ENCODE measurements at places on chromosomes 12 and 14.

GRCh38 chr14:99042381-99043266, 229.4 kb downstream of the BCL11B start:
- DNase-seq, result no peak

DNA sequence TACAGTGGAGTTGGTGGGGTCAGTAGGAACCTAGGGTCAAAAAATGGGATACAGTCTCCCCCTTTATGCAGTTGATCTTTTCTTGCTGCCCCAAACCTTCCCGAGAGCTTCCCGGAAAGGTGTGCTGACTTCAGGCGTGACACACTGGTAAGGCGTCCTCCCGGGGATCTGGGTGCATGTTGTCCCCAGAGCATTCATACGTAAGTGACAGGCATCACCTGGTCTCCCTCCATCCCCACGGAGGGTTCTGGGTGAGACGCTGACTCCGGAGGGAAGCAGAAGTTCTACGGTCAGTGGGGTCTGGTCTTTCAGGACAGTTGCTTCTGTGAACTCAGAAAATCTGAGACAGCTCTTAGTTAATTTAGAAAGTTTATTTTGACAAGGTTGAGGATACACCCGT, 159.6 kb upstream of the RTL1 start:
- no peak for DNase-seq

DNA sequence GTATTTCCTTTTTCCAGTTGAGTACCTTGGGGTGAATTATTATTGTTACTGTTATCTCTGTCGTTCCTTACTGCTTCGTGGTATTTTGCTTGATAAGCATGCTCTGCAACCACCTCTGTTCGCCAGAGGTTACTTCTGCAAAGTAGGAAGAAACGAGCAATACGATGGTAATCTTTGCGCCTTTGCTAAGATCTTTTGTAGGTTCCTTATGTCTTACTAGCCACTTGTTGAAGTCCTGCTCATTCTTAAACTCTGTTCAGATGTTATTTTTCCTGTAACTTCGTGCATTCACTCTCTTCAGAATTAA, 729 bp upstream of the M6PR start:
- DNase-seq, result no peak

DNA sequence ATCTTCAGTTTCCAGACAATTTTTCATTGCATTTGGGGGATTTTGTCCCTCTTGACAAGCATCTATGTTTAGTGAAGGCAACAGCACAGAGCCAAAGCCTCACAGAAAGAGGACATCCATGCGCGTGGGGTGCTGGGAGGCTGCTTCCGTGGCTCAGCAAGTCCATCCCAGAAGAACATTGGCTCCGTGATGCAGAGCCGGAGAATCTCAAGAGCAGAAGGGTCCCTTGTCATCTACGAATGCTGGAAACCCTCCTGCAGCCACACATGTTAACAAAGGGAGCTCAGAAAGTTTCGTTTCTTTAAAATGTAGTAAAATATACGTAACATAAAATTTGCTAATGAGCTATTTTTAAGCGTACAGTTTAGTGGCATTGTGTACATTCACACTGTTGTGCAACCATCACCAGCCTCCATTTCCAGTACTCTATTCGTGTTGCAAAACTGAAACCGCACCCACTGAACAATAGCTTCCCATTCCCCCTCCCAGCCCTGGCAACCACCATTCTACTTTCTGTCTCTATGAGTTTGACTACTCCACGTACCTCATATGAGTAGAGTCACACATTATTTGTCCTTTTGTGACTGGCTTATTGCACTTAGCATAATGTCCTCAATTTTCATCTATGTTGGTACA, 185.9 kb downstream of the TTC7B start:
- DNase-seq, result no peak

DNA sequence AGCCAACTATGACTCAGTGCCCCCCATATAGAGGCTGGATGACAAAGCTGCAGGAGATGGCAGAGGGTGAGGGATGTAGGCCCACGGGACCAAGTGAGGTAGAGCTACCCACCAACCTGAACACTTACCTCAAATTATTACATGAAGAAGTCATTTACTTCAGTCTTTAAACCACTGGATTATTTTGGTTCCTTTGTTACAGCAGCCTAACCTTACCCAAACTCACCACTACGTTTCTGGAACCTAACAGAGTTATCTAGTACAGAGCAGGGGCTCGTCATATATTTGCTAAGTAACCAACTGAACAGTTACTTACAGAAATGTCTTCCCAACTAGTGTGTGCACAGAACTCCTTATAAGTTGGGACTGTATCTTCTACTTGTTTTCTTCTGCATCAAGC, 85.2 kb upstream of the IGF1 start:
- DNase-seq, result no peak

DNA sequence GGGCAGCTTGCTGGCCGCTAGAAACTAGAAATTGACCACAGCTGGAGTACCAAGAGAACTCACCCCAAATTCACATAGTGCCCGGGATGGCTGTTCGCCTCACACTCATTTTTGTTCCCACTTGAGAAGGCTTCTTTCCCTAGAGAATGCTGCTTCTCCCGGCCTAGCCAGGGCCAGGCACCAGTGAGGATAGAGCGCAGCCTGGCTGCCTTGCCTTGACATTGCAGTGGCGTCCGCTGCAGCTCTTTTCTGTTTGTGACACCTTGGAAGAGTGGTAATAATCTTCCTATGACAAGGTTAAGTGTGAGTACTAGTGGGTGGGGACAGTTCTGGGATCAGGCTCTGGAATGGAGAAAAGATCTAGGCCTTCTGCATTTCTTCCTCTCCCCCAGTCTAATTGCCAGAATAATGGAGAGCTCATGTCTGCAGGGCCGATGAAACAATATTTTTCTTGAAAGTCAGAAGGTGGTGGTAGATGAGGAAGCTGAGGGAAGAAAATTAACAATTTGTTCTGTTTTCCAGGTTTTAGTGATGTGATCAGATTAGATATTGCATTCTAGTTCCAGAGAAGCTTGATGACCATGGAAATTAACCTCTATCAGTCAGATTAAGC, 3.7 kb downstream of the TMEM253 start:
- peak; percentile 64 for DNase-seq

DNA sequence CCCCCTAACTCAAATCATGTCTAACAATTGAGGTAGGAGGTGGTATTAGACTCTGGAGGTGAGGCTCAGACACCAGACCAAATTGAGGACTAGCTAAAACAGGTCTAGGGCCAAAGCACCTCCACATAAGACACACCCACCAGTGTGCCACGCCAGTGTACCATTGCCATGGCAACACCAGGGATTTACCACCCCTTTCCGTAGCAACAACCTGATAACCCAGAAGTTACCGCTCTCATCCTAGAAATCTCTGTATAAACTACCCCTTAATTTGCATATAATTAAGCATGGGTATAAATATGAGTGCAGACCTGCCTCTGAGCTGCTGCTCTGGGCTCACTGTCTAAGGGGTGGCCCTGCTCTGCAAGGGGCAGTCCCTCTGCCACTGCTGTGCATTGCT, 57.4 kb upstream of the PPP2R5C start:
- no peak for DNase-seq

DNA sequence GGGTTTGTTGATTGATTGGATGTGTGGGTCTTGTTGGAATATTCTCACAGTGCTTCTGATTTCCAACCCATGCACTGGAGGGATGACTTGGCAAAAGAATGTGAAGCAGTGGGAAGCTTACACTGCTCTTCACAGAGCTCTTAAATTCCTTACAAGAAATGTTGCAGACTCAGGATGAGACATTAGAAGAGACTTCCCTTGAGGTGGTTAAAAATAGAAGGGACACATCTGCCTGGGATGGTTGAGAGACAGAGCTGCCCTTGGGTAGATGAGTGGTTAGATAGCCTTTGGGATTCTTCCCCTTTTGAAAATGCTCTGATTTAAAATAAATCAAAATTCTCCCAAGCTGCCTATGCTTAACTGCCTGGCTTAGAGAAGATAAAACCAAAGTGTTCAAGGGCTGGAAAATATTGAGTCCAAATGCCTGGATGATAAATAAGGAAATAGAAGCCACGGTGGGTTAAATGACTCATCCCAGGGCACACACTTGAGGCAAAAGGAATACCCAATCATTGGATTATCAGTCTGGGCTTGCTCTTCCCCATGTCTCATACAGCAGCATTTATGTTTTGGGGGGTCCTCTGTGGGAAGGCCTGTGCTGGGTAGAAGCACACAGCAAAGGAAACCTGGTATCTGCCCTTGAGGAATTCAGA, 264.3 kb downstream of the AKAP6 start:
- DNase-seq, result no peak

DNA sequence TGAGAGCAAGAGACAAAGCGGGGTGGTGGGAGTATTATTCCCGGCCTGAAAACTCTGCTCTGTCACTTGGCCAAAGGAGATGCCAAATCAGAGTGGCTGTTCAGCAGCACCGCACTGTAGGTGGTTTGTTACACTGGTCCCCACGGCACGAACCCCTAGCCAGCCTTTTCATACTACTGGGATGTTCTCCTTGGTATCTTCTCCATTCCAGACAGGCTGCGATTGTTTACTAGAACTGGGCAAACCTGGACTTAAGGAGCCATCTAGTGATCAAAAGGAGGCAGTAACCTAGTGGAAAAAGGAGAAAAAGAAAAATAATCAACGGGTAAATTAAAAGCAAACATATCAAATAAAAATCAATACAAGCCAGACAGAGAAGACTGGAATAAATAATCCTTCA, 58.9 kb upstream of the TMTC2 start:
- no peak for DNase-seq

DNA sequence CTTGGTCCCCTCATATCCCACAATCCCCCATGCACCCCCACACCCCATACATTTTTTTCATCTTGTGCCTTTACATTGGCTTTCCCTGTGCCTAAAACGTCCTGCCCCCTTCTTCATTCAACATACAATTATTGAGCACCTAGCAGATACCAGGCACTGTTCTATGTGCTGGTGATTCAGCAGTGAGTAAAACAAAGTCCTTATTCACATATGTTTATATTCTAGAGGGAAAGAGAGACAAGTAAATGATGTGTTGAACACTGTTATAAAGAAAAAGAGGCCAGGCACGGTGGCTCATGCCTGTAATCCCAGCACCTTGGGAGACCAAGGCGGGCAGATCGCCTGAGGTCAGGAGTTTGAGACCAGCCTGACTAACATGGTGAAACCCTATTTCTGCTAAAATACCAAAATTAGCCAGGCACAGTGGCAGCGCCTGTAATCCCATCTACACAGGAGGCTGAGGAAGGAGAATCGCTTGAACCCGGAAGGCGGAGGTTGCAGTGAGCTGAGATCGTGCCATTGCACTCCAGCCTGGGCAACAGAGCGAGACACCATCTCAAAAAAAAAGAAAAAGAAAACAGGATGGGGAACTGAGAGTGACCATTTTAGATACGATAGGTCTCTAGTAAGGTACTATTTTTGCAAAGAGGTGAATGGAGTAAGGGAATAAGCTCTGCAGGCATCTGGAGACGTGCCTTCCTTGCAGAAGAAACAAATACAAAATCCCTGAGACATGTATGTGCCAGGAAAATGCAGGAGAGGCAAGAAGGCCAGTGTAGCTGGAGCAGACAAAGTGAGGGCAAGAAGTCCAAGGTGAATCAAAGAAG, 12.2 kb downstream of the SLC7A7 start:
- no peak for DNase-seq

DNA sequence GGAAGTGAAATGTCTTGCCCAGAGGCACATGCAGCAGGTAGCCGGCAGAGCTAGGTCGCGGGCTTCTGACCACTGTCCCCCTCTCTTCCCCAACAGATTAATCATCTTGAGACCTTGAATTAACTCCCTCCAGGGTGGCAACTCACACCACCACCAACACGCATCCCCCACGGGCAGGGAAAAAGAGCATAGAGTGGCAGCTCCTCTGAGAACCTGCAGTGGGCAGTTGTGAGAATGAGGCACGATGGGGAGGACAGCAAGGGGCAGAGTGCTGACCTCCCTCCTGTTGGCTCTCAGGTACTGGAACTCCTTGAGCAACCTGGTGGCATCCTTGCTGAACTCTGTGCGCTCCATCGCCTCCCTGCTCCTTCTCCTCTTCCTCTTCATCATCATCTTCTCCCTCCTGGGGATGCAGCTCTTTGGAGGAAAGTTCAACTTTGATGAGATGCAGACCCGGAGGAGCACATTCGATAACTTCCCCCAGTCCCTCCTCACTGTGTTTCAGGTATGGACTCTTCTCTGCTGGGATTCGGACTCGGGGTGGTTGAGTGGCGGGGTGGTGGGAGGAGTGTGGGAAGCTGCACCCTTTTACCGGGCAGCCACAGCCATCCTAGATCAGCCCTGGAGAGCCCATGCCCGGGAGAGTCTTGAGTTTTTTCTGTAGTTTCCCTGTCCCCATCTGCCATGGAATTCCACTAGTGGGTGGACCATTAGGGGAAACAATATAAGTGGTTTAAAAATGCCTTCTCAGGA, 213.3 kb upstream of the FKBP4 start:
- no peak for DNase-seq

GRCh38 chr12:70619471-70620152, 17.6 kb downstream of the PTPRB start:
- DNase-seq, result no peak

- DNase-seq, result no peak
These were observed 178.0 kb upstream of the CAND1 start for GRCh38 chr12:67091204-67091603.

DNA sequence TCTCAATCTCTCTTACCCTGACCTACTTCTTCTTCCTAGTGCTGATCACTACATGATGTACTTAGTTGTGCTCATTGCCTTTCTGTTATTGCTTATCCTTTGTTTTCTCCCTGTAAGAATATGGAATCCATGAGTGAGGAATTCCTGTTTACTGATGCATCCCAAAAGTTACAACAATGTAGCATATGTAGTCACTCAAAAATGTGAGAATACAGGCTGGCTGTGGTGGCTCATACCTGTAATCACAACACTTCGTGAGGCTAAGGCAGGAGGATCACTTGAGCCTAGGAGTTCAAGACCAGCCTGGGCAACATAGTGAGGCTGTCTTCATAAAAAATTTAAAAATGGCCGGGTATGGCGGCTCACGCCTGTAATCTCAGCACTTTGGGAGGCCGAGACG, 8.0 kb upstream of the WDR20 start:
- DNase-seq, result no peak
